Activated CD4-positive, alpha-beta T cell treated with anti-CD3 and anti-CD28 coated beads, Interleukin-2, amount 10 ng/mL, durations not matched to agents 24 days and 14 days (primary cell): ENCODE measurements at places on chromosomes 4 and X.
A peak's percentile ranks its signal among the peaks of the same experiment; 100 is the strongest.

- H3K27me3 ChIP-seq = no peaks in the 10 kb centered on the region
- DNase-seq = no peak
- H3K36me3 ChIP-seq = no peaks in the 10 kb centered on the region
- H3K4me3 ChIP-seq = no peak overlapping the region
Measured at GRCh38 chr4:111921714-111922113, 223.5 kb upstream of the FAM241A start.

DNA sequence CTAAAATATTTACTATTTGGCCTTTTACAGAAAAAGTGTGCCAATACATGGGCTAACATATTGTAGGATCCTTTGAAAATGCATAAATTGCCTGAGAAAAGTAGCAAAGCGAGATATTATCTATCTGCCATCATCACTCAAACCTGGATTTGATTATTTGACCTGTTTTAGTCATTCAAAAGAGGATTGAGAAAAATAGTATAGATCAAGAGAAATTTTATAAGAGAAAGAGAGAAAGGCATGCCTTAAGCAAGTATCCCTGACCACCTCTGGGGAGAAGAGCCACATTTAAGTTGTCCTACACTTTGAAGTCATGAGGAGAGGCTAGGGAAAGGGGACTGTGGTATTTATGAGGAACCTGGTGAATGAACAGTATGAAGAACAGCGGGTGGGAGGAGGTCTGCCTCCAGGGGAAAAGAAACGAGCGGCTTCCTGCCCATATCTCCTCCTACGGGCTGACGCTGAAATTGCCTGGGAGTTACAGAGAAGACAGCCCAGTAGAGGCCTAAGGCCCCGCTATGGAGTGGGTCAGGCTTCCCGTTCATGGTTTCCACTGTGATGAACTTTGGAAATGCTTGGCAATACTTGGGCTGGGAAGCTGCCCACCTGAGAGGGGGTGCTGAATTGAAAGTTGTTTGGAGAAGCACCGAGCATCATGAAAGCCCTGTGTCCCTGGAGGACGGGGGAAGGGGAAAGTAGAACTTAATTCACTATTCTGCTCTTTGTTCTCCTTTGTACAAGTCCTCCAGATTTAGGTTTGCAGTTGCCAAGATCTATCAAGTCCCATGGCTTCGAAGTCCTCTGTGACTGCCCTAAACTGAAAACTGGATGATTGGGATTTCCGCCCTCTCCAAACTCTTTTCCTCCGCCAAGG is 106.9 kb upstream of the ACSL4 start:
- peaks cover 7% of the 10 kb centered on the region for H3K4me1 ChIP-seq
- H3K36me3 ChIP-seq = no peaks in the 10 kb centered on the region
- no peaks in the 10 kb centered on the region for H3K27me3 ChIP-seq
- no peak overlapping the region for H3K4me3 ChIP-seq
- H3K27ac ChIP-seq = no peak overlapping the region

GRCh38 chrX:19540076-19540475 is 24.8 kb upstream of the MAP3K15 start:
- no peaks in the 10 kb centered on the region for H3K27me3 ChIP-seq
- H3K4me3 ChIP-seq = no peak overlapping the region
- peaks cover 6% of the 10 kb centered on the region for H3K4me1 ChIP-seq
- peaks cover 35% of the 10 kb centered on the region for H3K36me3 ChIP-seq

- no peak overlapping the region for H3K27ac ChIP-seq
- no peaks in the 10 kb centered on the region for H3K36me3 ChIP-seq
- no peaks in the 10 kb centered on the region for H3K4me1 ChIP-seq
- no peak for DNase-seq
Measured at GRCh38 chrX:18548996-18549395, 122.9 kb downstream of the RS1 start.

DNA sequence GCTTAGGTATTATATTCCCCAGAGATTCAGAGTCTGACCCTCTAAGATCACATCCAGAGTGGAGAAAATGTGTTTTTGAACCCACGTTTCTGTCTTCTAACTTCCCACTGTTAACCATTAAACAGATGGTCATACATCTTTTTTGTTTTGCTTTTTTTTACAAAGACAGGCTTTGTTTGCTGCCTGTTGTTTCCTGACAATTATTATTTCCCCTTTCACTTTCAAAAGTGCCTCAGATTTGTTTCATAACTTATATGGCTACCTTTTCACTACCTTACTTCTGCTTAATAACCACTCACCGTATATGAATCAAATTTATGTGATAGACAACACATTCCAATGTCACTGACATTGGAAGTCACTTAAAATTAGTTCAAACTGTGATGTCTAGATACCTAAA is 142.2 kb downstream of the HS3ST1 start:
- H3K27ac ChIP-seq = no peak overlapping the region
- H3K27me3 ChIP-seq = no peaks in the 10 kb centered on the region
- no peaks in the 10 kb centered on the region for H3K36me3 ChIP-seq
- H3K4me3 ChIP-seq = no peak overlapping the region

DNA sequence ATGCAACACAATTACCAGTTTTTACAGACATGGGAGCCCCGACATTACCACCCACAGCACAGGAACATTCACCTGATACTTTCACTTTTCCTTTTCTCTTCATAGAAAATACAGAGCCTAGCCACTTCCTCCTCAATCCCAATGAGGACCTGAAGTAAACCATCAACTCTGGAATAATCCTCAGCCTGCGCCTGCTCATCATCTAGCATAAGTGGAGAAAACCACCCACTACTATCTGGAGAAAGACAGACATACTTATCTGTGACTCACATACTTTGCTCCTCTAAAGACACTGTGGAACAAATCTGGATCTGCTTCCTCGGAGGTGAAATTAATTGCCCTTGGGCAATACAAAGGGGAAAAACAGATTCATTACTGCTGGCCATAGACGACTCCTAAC is 47.8 kb downstream of the ZCCHC13 start:
- H3K27me3 ChIP-seq = no peaks in the 10 kb centered on the region
- peak overlapping the region; percentile 61 for H3K4me3 ChIP-seq
- peaks cover 6% of the 10 kb centered on the region for H3K4me1 ChIP-seq
- no peak overlapping the region for H3K27ac ChIP-seq
- DNase-seq = no peak
